HepG2 (cell line): ENCODE measurements at places on chromosomes 4 and X. TPM values are rescaled to one million over a fixed set of nuclear protein-coding genes. Genes with fewer than 3 reads are reported as not detected.

The MAGEE1 gene
- 1.2 and 1.6 TPM in 2 replicates for total RNA-seq

The REPS2 gene
- 0.58 and 0.84 TPM in 2 replicates for total RNA-seq

The XPNPEP2 gene
- 0.49 and 1.1 TPM in 2 replicates for total RNA-seq

The SPON2 gene
- 12.5 and 17.4 TPM in 2 replicates for total RNA-seq

The PHOX2B gene
- not detected in 2 replicates for total RNA-seq

The CPE gene
- 94.9 and 268 TPM in 2 replicates for total RNA-seq

DNA sequence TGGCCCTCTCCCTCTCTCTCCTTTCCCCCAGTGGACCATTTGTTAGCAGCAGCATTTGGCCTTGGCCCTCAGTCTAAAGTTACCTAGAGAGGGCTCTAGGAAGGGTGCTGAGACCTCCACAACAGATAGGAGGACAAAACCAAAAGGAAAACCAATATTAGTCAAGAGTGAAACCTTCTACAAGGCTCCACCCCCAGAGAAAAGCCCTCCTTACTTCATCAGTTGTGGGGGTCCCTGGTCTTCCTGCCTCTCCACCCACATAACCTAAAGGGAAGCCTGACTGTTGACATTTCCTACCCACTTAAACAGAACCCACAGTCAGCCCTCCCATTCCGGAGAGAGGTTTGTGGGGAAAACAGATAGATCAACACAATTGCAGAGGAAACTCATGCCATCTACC is 4.7 kb upstream of the CD40LG start:
- no peak overlapping the region for H3K4me3 ChIP-seq
- DNase-seq = no peak
- H3K4me1 ChIP-seq = no peaks in the 10 kb centered on the region

GRCh38 chr4:16237715-16238114 is 11.4 kb upstream of the TAPT1 start:
- no peak for DNase-seq
- H3K27ac ChIP-seq = no peak overlapping the region
- no peaks in the 10 kb centered on the region for H3K27me3 ChIP-seq
- H3K4me1 ChIP-seq = peaks cover 19% of the 10 kb centered on the region
- no peaks in the 10 kb centered on the region for H3K36me3 ChIP-seq

- H3K4me1 ChIP-seq = no peaks in the 10 kb centered on the region
- H3K27me3 ChIP-seq = no peaks in the 10 kb centered on the region
Measured at GRCh38 chrX:24842486-24842885, 148.8 kb downstream of the POLA1 start.

The KIAA1210 gene
- total RNA-seq = not detected in 2 replicates

DNA sequence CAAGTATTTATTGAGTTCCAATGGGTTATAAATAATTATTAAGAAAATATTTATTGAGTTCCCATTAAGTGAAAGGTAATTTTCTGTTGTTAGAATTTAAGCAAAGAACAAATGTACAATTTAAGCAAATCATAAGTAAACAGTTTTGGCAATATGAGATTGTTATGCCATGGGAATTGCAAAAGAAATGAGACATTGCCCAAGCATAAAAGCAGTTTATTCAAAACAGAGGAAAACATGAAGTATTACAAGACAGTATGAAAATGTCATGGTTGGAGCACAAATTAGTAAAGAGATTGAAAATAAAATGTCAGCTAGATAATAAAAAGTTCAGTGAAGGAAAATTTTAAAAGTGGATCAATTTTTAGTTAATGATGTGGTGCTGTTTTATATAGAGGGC is 706.1 kb upstream of the EPHA5 start:
- DNase-seq = no peak
- H3K4me3 ChIP-seq = no peak overlapping the region

GRCh38 chr4:63589796-63590195 is 819.5 kb downstream of the TECRL start:
- no peaks in the 10 kb centered on the region; the same call in 1 of the 2 replicates for H3K27me3 ChIP-seq
- no peaks in the 10 kb centered on the region for H3K4me1 ChIP-seq
- H3K27ac ChIP-seq = no peak overlapping the region
- no peak for DNase-seq
- no peak overlapping the region for H3K4me3 ChIP-seq
- H3K36me3 ChIP-seq = no peaks in the 10 kb centered on the region

The PLP1 gene
- total RNA-seq = 0.20 and 0.27 TPM in 2 replicates

DNA sequence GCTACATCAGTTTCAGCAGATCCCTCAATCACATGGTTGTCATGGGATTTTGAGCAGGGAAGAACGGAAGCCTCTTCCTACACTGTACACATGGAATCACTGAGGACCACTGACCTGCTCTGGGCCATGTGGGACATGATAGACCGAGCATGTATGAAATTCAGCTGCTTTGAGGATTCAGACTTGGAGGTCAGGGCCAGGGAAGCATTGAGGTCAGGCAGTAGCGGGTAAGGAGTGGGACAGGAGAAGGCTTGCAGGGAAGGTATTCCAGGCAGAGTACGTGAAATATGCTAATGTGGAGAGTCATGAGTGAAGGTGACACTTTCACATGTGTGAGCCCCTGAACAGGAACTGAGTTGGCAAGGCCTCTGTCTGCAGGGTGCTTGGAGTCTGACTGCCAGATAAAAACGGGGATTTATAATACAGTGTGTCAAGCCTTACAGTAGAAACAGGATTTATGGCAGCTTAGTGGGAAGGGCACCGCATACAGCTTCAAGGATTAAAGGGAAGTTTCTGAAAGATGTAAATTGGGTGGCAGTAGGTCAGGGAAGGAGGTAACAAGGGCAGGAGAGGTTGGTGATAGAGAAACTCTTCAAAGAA is 111.7 kb downstream of the STK32B start:
- DNase-seq = no peak
- H3K4me1 ChIP-seq = peaks cover 8% of the 10 kb centered on the region
- H3K36me3 ChIP-seq = no peaks in the 10 kb centered on the region
- H3K27ac ChIP-seq = no peak overlapping the region
- no peak overlapping the region for H3K4me3 ChIP-seq

DNA sequence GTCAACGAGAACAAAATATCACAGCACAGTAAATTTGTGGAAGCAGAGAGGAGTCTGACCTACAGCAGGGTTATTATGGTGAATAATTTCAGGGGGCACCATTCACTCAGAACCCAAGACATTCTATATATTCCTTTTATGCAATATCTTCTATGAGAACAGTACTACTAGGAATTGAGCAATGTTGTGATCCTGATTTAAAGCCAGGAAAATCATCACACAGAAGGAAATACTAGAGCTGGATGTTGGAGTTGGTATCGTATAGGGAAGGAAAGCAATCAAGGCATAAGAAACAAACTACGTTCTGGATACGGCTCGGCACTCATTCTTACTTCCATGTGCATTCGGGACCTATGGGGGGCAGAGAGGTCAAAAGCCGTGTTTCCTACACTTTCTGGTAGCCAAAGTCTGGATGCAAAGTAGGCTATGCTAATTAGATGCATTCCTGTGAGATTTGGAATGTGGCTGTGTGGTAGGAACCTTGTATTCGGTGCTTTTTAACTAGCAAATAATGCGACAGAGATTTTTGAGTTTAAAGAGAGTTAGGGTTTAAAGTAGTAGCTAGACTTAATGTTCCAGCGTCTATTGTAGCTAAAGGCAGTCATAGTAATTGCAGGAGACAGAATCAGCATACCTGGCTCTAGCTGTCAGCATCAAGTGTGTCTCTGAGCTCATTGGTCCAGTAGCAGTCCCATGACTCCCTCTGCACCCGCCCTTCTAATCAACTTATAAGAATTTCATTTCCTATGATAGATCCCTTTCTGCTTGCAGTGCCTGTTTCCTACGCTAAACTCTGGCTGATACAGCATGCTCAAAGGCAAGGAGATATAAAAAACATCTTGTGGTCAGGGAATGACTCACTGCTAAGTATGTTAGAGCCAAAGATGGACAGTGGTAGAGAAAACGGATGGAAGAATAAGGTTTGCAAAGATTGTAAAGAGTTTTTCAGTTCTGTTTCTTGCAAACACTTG is 43.3 kb upstream of the PDGFC start:
- H3K4me1 ChIP-seq = no peaks in the 10 kb centered on the region
- no peaks in the 10 kb centered on the region for H3K27me3 ChIP-seq
- no peaks in the 10 kb centered on the region for H3K36me3 ChIP-seq
- H3K4me3 ChIP-seq = no peak overlapping the region
- DNase-seq = no peak

DNA sequence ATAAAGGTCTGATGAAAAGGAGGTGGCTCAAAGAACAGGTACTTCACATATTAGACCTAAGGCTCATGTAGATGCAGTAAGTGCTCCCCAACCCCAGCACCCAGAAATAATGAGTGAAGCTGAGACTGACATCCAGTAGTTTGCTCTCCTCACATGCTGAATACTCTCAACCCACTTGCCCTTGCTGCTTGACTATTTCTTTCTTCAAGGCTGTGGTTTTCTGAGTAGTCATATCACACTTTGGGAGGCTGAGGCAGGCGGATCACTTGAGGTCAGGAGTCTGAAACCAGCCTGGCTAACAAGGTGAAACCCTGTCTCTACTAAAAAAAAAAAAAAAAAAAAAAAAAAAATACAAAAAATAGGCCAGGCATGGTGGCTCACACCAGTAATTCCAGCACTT is 51.5 kb upstream of the PRPS1 start:
- H3K36me3 ChIP-seq = no peaks in the 10 kb centered on the region
- DNase-seq = no peak
- H3K27me3 ChIP-seq = no peaks in the 10 kb centered on the region

DNA sequence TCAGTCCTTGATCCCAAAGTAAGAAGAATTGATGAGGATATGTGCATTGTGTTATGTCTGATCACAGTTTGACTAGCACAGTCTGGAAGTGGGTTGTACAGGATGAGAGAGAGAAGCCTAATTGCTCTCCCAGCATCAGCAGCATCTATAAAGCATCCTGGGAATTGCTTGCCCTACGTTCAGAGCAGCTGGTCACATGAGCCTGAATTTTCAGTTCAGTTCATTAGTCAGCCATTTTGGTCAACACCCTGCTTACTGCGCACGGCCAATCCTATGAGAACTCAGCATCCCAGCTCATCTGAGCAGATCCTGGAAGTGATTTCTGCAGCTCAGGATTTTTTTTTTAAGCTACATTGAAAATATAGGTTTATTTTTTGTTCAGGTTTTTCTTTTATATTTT is at the start of gene RUFY3:
TSS of gene RUFY3 (plus strand) at position 218 of the 400 bp plus-strand sequence. CDS start 610 bp downstream, outside the sequence.
- H3K4me3 ChIP-seq = no peak within 1 kb of the TSS
- H3K36me3 ChIP-seq = no peaks in the 10 kb centered on the region
- peaks cover 24% of the 10 kb centered on the region for H3K4me1 ChIP-seq

- no peak overlapping the region for H3K4me3 ChIP-seq
- H3K27ac ChIP-seq = no peak overlapping the region
- DNase-seq = no peak
- no peaks in the 10 kb centered on the region for H3K4me1 ChIP-seq
- H3K36me3 ChIP-seq = peaks cover 81% of the 10 kb centered on the region
Measured at GRCh38 chr4:7000421-7001176, 42.6 kb upstream of the TADA2B start.

DNA sequence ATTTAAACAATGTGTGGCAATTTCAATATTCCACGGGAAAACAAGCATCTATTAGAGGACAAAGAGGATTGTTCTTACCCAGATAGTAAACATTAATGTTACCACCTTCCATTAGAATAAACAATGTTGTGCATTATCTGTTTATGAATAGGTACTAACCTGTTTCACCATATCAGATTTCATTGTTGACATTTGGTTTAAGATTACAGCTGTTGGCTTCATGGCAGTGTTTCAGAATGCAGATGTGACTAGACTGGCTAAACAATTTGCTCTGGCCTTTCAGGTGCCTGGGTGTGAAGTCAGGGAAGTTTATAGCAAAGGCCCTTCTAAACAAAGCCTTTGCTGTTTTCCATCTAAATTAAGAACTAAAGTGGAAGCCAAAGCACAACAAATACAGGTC is 464.7 kb upstream of the FAM47C start:
- no peaks in the 10 kb centered on the region for H3K36me3 ChIP-seq
- H3K4me1 ChIP-seq = no peaks in the 10 kb centered on the region
- H3K27me3 ChIP-seq = no peaks in the 10 kb centered on the region
- no peak for DNase-seq
- H3K27ac ChIP-seq = no peak overlapping the region

- H3K36me3 ChIP-seq = peaks cover 22% of the 10 kb centered on the region
- no peaks in the 10 kb centered on the region for H3K4me1 ChIP-seq
- no peak overlapping the region for H3K4me3 ChIP-seq
- no peaks in the 10 kb centered on the region for H3K27me3 ChIP-seq
Measured at GRCh38 chr4:9875516-9875915, 94.1 kb downstream of the DRD5 start.

- no peak overlapping the region for H3K27ac ChIP-seq
- no peak overlapping the region for H3K4me3 ChIP-seq
- DNase-seq = no peak
- H3K4me1 ChIP-seq = no peaks in the 10 kb centered on the region
- H3K36me3 ChIP-seq = no peaks in the 10 kb centered on the region
Measured at GRCh38 chrX:71321731-71322130, 20.2 kb downstream of the ITGB1BP2 start.

- peak overlapping the region; percentile 81 for H3K27ac ChIP-seq
- DNase-seq = no peak
Measured at GRCh38 chrX:109831326-109831985, 98.4 kb upstream of the ACSL4 start.

DNA sequence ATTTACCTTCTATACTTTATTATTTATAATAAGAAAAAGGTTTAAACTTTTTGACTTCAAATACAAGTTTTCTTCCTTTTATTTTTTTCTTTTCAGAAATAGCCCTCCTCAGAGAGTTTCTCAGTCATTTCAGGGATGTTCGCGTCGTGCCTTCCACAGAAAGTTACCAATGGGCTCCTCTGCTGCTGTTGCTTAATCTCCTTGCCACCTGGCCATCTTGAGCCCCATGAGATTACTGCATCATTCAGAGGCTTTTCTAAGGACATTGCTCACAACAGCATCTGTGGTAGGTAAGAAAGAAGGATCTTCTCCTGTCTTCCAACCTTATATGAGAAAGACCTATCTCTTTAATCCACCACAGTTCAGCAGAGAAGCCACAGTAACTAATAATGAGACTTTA is 1361.9 kb upstream of the ADGRL3 start:
- H3K27me3 ChIP-seq = no peaks in the 10 kb centered on the region
- no peak overlapping the region for H3K27ac ChIP-seq
- DNase-seq = no peak
- H3K4me1 ChIP-seq = no peaks in the 10 kb centered on the region
- no peak overlapping the region for H3K4me3 ChIP-seq

GRCh38 chr4:71729856-71730255 is 54.0 kb downstream of the GC start:
- H3K36me3 ChIP-seq = no peaks in the 10 kb centered on the region
- H3K4me3 ChIP-seq = no peak overlapping the region
- H3K4me1 ChIP-seq = no peaks in the 10 kb centered on the region
- DNase-seq = no peak

GRCh38 chr4:93243262-93243661 is 585.3 kb upstream of the ATOH1 start:
- no peak overlapping the region for H3K4me3 ChIP-seq
- no peak overlapping the region for H3K27ac ChIP-seq
- no peak for DNase-seq
- no peaks in the 10 kb centered on the region for H3K36me3 ChIP-seq
- no peaks in the 10 kb centered on the region for H3K4me1 ChIP-seq
- no peaks in the 10 kb centered on the region for H3K27me3 ChIP-seq

- H3K4me1 ChIP-seq = peaks cover 66% of the 10 kb centered on the region
- H3K27me3 ChIP-seq = no peaks in the 10 kb centered on the region
- H3K36me3 ChIP-seq = no peaks in the 10 kb centered on the region
Measured at GRCh38 chrX:109880629-109881028, 122.3 kb upstream of the TMEM164 start.
